GM13977 (cell line): ENCODE measurements at places on chromosomes 1 and 21.

DNA sequence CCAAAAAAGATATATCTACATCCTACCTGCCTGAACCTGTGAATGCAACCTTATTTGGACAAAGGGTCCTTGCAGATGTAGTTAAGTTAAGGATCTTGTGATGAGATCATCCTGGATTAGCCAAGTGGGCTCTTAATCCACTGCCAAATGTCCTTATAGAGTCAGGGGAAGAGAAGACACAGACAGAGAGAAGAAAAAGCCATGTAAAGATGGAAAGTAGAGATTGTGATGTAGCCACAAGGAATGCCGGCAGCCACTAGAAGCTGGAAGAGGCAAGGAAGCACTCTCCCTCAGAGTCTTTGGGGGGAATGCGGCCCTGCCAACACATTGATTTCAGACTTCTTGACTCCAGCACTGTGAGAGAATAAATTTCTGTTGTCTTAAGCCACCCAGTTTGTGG, 16.2 kb downstream of the HSD11B1 start:
- no peak for DNase-seq

- no peak for DNase-seq
Measured at GRCh38 chr1:100869996-100870395, 24.6 kb downstream of the EXTL2 start.

GRCh38 chr1:64936956-64937355, 29.4 kb downstream of the JAK1 start:
- no peak for DNase-seq

- no peak for DNase-seq
Measured at GRCh38 chr1:245378745-245379144, 224.0 kb downstream of the KIF26B start.

- no peak for DNase-seq
Measured at GRCh38 chr1:212315907-212316306, 30.7 kb downstream of the PPP2R5A start.

DNA sequence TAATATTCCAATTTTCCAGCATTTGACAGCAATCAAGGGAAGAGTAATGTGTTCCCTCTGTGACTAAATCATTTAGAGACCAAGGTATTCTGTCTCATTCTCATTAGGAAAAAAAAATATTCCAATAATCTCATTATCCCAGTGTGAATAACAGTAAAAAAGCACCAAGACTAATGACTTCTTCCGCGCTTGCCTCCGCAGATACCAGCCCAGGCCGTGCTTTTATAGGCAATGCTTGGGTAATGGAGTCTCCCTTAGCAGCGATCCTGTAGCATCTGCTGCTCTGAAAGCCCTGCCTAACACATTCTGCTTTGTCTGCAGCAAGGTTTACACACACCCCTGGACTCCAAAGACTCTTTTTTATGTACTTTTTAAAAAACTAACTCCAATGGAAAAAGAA, 470.0 kb upstream of the CAMK1G start:
- no peak for DNase-seq
